ENCODE measurements at places on chromosomes 6 and 20. TPM values are rescaled to one million over a fixed set of nuclear protein-coding genes. Genes with fewer than 3 reads are reported as not detected.

LINC00237 gene
- total RNA-seq: not detected

PHACTR1 gene
- 0.09 TPM for total RNA-seq

TRIM31 gene
- total RNA-seq: not detected

TRIM38 gene
- 8.1 TPM for total RNA-seq

PLN gene
- 0.28 TPM for total RNA-seq

SPATS1 gene
- total RNA-seq: not detected

KCNK5 gene
- not detected for total RNA-seq

BNIP5 gene
- total RNA-seq: not detected

ADGB gene
- total RNA-seq: not detected

NEDD9 gene
- 0.55 TPM for total RNA-seq

HCRTR2 gene
- total RNA-seq: not detected

C20orf144 gene
- total RNA-seq: 0.09 TPM

ASIP gene
- total RNA-seq: not detected

PARD6B gene
- 0.37 TPM for total RNA-seq

NOX3 gene
- not detected for total RNA-seq

TXLNB gene
- total RNA-seq: 0.46 TPM

FRS3 gene
- total RNA-seq: 0.85 TPM

OR2H1 gene
- 0.14 TPM for total RNA-seq

MOG gene
- total RNA-seq: not detected

TNF gene
- total RNA-seq: not detected

NR2E1 gene
- not detected for total RNA-seq

DSP gene
- 0.83 TPM for total RNA-seq

ARFGEF3 gene
- under 0.01 TPM for total RNA-seq

MYH7B gene
- 0.18 TPM for total RNA-seq

MEP1A gene
- not detected for total RNA-seq

GSTA5 gene
- total RNA-seq: not detected

DLL1 gene
- 0.46 TPM for total RNA-seq

SYCP2L gene
- total RNA-seq: 0.09 TPM

COX4I2 gene
- not detected for total RNA-seq

NRSN1 gene
- not detected for total RNA-seq

SLC12A5 gene
- 0.28 TPM for total RNA-seq

CRIP3 gene
- total RNA-seq: not detected

MRAP2 gene
- 0.65 TPM for total RNA-seq

CDSN gene
- total RNA-seq: under 0.01 TPM

EMILIN3 gene
- total RNA-seq: under 0.01 TPM
